ENCODE measurements at places on chromosomes 12 and 14.

- no peak for DNase-seq
These were observed 35.8 kb upstream of the DICER1 start for GRCh38 chr14:95193081-95193480.

DNA sequence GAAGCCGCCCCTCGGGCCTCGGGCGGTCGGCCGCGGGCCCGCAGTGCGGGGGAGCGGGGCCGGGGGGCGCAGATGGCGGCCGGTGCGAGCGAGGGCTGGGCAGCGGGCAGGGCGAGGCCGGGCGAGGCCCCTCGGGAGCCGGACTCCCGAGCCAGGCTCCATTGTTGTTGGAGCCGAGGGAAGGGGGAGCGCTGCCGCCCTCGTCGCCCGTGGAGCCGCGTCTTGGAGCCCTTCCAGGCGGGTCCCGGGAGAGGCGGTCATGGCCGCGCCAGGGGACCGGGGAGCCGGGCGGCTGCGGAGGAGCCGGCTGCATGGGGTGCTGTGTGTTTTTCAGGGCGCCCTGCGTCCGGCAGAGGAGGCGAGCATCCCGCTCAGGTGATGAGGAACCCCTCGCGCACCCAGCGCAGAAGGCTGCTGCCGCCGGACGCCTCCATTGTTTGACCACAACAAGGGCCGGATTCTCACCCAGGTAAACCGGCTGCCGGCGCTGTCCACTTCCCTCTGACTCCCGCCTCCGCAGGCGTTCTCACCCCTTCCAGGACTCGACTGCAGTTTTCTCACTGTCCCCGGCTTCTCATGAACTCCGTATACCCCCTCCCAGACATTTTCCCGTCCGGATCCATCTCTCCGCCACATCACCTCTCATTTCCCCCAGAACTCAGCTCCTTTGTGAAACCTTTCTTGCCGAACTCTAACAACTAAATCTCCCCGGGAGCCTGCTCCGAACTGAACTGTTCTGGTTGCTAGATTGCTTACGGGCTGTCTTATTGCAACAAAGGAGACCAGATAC lies 732 bp downstream of the ZNF664 start:
- no peak for DNase-seq

GRCh38 chr12:1797991-1798640 lies 22.2 kb upstream of the LRTM2 start:
- DNase-seq: no peak

GRCh38 chr12:122867691-122868461 lies 28.0 kb downstream of the VPS37B start:
- no peak for DNase-seq

GRCh38 chr12:78611504-78611903 lies 253.1 kb upstream of the SYT1 start:
- DNase-seq: no peak

DNA sequence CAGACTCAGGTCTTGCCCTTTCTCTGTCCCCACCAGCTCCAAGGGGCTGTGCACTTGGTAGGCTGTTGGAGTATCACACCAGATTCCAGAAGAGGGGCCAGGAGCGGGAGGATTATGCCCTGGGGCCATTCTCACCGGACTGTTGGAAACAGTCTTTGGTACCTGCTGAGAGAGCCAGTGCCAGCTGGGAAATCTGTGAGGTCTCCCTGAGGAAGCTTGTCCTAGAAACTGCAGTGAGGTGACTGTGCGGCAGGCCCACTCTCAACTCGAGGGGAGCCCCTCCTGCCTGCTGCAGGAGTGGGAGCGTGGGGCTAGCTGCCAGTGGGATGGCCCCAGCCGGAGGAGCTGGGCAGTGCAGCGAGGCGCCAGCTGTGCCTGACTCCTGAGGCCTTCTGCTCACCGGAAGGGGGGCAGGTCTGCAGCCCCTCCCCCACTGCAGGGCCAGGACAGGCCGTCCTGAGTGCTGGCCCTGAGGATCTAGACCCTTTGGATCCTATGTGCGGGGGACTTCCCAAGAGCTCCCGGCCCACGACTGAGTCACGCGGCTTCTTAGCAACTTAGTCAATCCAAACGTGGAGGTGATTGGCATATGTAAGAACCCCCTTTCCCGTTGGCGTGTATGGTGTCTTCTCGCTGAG lies 295.2 kb downstream of the CACNA1C start:
- DNase-seq: no peak

DNA sequence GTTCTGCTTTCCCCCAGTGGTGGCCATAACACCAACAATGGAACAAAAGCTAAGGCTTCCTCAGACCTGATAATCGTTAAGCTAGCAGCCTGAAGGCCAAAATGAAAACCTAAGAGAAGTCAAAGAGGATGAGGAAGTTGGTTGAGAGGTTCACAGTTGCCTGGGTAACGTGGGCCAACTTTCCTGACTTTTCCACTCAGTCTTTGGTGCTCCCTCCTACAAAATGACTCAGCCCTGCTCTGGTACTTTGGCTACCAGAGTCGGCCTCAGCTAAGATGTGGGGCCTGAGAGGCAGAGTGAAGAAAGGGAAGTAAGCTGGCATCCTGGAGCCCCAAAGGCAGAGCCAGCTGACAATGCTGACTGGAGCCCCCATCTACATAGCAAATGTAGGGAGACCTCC lies 14.9 kb upstream of the FKBP11 start:
- DNase-seq: no peak

DNA sequence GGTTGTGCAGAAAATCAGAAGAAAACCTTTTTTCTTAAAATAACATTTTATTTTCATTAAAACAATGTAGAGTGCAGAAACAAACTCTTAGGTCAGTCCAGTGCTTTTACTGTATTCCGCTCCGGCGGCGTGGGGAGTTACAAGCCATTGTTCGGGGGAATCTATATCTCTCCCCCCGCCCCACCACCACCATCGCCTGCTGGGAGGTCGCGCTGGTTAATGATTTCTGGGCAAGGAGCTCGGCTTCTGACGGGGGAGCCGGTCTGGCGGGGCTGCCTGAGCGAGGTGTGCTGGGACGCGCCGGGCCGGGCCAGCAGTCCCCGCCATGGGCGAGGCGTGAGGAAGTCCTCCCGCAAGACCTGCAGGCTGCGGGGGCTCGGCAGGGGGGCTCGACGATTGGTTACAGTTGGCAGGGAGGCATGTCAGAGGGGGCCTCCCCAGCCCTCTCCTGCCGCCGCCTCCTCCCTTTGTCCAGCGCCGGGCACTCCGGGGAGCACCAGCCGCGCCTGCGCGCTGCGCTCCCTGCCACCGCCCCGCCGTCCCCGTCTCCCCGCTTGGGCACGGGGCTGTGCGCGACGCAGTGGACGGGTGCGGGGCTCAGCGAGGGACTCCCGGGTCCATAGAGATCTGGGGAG lies 1.0 kb upstream of the DUSP6 start:
- DNase-seq: peak; percentile 58

DNA sequence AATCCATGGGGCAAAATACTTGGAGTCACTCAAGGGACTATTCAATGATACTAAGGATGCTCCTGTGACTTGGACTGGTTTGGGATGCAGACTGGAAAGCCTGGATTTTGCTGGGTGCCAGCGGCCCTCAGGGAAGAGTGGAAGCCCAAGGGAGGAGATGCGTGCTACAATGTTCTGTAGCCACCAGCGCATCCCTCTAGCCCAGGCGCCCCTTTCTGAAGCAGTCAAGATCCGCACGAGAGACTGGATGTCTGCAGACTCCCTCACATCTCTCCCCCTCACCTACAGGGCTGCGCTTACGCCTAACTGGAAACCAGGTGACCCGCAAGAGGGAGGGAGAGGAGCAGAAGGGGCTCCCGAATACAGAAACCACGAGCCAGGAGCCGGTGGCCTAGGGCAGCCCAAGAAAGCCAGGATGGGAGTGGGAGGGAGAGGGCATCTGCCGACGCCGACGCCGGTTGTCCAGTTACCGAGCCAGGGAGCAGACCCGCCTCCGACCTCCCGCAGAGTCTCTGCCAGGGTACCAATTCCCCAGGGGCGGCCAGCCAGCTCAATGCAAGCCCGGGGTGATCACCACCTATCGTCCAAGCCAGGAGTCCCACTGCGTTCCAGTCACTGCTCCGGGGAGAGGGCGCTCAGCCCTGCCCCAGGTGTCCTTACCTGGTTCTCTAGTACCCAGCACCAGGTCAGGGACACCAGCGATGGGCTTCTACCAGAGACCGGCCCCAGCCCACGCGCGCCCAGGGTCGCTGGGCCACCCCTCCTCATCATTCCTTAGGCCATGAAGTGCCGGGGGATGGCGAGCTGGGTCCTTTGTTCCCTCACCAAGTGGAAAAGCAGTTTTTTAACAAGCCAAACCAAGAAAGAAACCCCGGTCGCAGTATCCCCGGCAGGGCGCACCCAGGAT lies 1.2 kb downstream of the NTN4 start:
- DNase-seq: no peak

- no peak for DNase-seq
These were observed 495.1 kb downstream of the EGLN3 start for GRCh38 chr14:33455654-33456345.

- peak; percentile 35 for DNase-seq
These were observed 3.5 kb downstream of the LPAR5 start for GRCh38 chr12:6632026-6632983.

DNA sequence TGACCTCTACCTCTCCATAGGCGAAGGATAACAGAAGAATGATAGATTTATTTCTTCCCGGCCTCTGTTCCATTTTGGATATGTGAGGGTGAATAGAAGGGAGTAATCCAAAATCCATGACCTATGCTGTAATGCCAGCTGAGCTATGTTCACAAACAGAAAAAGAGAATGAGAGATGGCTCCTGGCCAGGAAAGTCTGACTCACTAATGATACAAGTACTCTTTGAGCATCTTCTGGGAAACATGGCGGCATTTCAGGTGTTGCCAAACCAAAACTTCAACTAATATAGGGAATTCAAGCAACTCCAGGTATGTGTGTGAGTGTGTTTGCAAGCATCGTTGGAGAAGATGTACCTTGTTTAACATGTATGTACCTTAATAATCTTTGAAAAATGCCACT lies 55.1 kb downstream of the MED13L start:
- peak; percentile 69 for DNase-seq
